ENCODE measurements at places on chromosomes 16 and 17.
A peak's percentile ranks its signal among the peaks of the same experiment; 100 is the strongest.

DNA sequence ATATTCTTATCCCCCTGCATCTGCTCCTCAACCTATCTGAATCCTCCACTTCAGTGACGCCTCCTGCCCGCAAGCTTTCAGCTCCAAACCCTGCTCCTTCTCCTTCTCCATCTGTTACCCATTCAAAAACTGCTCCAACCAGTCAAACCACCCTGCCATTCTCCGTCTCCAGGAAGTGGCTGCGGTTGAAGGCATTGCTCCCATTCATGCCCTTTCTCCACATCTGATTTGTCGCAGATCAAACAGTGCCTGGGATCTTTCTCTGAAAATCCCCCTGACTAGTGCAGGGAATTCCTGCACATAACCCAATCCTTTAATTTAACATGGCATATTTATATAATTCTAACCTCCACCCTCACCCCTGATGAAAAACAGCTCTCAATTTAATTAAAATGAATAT, 56.3 kb downstream of the SLFN5 start:
- DNase-seq: no peak

- DNase-seq: no peak
These were observed 21.7 kb downstream of the MILR1 start for GRCh38 chr17:64470625-64471024.

GRCh38 chr17:3528880-3529511, 28.6 kb downstream of the TRPV3 start:
- DNase-seq: no peak

DNA sequence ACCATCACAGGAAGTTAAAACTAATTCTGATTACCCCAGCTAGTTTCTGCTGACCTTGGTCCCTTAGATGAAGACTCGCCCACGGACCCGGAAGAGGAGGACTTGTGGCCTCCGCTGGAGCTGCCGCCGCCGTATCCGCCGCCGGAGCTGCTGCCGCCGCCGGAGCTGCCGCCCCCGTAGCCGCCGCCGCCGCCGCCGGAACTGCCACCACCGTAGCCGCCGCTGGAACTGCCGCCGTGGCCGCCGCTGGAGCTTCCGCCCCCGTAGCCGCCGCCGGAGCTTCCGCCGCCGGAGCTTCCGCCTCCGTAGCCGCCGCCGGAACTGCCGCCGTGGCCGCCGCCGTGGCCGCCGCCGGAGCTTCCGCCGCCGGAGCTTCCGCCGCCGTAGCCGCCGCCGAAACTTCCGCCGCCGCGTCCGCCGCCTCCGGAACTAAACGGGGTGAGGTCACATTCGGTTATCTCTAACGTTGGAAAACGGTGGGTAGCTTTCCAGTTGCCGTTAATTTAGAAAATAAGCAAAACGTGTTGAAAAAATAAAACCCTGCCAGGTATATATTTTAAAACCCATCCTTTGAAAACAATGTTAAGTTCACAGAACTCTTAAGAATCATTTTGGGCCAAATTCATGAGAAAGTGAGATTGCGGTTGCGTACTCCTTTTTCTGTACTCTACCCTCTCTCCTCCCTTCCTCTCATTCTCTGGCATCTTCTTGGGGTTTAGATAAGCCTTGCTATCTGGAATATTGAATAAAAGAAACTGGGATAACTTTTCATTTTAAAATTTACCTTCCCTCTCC, 3.5 kb downstream of the KRT10 start:
- DNase-seq: peak; percentile 73

- DNase-seq: no peak
These were observed 80.8 kb downstream of the CNGB1 start for GRCh38 chr16:57889960-57890751.

DNA sequence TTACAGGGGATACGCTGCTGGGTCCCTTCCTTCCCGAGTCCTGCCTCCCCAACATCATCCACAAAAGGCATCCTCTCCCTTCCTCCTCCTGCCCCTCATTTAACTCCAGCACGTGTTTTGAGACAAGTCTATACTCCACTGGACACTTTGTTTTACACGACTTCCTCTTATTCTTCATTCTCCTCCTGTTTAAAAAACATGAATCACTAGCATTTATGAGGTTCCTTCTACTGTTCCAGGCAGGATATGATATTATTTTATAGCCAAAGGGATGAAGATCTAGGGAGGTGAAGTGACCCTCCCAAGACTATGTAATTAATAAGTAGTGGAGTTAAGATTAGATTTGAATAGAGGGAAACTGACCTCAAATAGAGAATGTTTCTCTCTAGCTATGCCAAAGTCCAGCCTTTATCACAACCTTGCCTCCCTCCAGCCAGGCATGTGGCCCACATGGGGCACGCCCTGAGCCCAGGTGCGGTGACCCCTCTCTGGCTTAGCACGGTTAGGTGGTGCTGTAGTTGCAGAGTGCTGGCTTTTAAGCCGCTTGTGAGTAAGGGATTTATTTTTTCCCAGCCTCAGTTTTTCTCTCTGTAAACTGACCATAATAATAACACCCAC, 1.3 kb upstream of the HSD17B2 start:
- no peak for DNase-seq

GRCh38 chr16:3745751-3746355, 28.5 kb upstream of the TRAP1 start:
- DNase-seq: no peak

DNA sequence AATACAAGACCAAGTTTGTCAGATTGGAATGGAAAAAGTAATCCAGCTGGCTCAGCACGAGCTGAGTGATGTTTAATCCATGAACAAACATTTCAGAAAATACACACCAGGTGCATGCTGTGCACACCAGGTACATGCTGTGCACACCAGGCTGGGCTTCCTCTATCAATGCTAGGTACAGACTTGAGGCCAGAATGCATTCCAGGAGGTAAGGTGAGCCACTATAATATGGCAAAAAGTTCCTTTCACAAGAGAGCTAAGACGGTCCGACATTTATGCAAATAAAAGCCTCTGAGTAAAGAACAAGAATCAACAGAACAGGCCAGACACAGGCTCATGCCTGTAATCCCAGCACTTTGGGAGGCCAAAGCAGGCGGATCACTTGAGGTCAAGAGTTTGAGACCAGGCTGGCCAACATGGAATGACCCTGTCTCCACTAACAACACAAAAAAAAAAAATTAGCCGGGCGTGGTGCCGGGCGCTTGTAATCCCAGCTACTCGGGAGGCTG, 128.2 kb downstream of the ZNF778 start:
- peak; percentile 59 for DNase-seq

DNA sequence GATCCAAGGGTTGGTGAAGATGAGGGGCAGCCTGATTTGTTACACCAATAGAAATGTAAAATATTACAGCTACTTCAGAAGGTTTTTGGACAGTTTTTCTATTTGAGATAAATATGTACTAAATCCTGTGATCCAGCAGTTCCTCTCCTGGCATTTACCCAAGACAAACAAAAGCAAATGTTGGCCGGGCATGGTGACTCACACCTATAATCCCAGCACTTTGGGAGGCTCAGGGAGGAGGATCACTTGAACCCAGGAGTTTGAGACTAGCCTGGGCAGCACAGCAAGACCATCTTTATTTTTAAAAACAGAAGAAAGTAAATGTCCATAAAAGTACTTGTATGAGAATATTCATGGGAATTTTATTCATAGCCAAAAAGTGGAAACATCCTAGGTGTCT, 64.8 kb upstream of the MRC2 start:
- no peak for DNase-seq
